Natural killer cell treated with Interleukin-12 subunit alpha and Interleukin-12 subunit beta and Interleukin-15 and Interleukin-18, amount 100 ng/mL, for 72 hours (primary cell): ENCODE measurements at places on chromosomes 2 and 18.

- DNase-seq, result no peak
Measured at GRCh38 chr2:130915595-130916437, 79.1 kb downstream of the ARHGEF4 start.

- no peak for DNase-seq
Measured at GRCh38 chr2:62321380-62322289, 125.7 kb downstream of the B3GNT2 start.

GRCh38 chr2:14902953-14903352 lies 270.4 kb downstream of the LRATD1 start:
- no peak for DNase-seq

DNA sequence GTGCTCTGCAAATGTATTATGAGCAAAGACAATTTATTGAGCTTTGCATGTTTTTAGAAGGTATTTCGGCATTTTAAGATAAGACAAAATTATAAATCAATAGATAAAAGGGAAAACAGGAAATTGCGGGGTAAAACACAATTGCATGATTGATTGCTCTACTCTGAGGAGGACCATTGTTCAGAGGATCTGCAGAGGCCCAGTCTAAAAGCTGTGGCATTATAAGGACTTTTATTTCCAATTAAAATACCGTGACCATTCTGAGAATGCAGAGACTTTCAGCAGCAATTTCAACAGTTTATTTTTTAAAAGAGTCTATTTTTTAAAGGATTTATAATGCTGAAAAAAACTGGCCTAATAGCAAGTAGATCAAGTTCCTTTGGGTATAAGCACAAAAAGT lies 62.0 kb downstream of the TPGS2 start:
- DNase-seq, result no peak

DNA sequence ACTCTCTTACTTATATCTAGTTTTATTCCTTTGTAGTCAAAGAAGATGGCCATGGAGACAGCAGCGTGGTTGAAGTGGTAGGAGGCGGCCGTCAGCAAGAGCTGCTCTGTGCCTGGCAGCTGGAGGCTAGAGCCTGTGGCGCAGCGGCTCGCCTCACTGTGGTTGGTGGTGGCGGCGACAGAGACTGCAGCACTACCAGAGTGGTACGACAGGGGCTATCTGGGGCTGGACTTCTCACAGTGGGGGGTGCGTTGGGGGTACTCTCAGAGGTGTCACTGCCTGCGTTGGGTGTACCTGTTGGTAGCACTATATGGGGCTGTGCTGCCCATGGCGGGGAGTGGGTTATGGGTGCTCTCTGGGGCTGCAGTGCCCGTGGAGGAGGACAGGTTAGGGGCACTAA lies 8.5 kb upstream of the ANKRD62 start:
- no peak for DNase-seq

DNA sequence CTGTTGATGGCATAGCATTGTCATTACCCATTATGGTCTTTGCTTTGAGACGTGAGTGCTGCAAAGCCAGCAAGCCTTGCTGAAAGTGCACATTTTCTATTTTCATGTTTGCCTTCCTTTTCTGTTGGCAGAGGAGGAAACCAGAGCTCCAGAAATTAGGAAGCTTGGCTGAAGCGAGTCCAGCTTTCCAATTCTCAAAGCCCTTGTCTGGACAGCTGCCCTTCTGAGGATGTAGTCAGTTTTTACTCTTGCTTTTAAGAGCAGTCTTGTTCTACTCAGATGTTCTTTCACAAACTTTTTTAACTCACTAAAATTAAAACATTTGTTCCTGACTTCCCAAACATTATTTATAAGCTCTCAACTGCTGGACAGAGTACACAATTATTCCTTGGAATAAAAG lies 93.8 kb downstream of the ICOS start:
- DNase-seq, result no peak

DNA sequence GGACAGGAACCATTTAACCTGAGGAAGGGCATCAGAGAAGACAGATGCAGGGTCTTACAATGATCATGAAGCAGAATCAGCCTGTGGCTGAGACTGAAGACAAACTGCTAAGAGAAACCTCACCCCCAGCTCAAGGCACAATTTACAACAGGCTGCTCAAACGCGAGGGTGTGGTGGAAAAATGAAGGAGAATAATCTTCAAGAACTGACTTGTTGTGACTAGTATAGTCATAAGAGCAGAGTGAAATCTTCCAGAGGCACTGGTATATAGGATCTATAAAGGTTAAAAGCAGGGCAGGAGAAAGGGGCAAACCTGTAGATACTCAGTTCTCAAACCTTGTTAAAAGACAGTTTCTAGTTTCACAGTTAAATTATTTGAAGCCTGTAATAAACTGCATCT lies 1155.8 kb upstream of the TMEFF2 start:
- no peak for DNase-seq

- no peak for DNase-seq
Measured at GRCh38 chr2:223050900-223051504, 988 bp upstream of the KCNE4 start.

DNA sequence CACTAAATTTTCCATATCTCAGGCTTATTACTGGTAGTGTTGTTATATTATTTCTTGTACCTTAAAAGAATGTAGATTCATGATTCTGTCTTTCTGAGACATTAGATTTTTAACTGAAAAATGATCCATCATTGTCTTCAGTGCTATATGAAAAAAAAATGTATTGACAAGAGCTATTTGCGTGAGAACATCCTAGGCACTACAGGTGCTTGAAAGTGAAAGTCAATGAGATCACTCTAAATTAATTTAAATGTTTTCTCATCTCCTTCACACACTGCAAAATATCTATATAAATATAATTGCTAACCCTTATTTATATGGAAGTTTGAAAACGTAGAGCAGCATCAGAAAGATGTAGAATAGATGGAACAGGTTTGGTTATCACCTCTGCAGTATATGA lies 684.6 kb downstream of the TRIB2 start:
- DNase-seq, result no peak

DNA sequence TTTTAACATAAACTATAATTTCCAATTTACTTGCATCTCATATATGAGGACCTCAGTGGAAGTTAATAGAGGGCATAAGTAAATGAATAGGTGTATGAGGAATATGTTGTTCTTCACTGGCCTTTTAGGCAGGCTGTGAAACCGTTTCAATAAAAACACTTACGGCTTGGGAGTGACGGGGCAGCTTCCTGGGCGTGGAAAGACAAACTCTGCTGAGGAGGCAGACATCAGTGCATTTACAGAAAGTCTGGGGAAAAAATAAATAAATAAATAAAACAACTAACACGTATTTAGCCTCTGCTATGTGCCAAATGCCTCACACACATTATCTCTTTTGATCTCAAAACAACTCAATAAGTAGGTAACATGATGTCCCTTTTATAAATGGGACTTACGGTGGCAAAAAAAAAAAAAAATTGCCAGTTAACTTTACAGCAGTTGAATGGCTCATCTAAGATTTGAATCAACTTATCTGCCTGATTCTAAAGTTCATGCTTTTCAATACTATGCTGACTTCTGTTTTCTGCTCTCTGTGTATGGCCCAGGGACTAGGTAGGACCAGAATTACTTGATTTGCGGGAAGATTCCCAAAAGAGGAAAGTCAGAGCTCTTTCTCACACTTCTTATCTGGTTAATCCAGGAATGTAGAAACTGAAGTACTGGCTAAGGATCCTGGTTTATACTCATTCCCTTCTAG lies 77.5 kb upstream of the LRATD1 start:
- no peak for DNase-seq

- DNase-seq, result no peak
Measured at GRCh38 chr2:127769587-127769986, 41.4 kb downstream of the WDR33 start.

- DNase-seq, result no peak
Measured at GRCh38 chr18:63046375-63046774, 273.2 kb downstream of the BCL2 start.

DNA sequence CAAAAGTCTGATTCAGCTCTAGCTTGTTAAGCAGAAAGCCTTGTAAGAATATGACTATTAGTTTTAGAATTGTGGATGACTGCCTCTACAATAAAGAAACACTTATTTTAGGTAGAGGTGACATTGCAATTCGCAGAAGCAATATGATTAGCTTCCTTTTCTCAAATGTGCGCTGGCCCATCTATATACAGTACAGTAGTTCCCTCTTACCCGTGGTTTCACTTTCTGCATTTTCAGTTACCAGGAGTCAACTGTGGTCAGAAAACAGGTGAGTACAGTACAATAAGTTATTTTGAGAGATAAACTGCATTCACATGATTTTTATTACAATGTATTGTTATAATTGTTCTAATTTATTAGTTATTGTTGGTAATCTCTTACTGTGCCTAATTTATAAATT lies 405.1 kb downstream of the GPD2 start:
- DNase-seq, result no peak

DNA sequence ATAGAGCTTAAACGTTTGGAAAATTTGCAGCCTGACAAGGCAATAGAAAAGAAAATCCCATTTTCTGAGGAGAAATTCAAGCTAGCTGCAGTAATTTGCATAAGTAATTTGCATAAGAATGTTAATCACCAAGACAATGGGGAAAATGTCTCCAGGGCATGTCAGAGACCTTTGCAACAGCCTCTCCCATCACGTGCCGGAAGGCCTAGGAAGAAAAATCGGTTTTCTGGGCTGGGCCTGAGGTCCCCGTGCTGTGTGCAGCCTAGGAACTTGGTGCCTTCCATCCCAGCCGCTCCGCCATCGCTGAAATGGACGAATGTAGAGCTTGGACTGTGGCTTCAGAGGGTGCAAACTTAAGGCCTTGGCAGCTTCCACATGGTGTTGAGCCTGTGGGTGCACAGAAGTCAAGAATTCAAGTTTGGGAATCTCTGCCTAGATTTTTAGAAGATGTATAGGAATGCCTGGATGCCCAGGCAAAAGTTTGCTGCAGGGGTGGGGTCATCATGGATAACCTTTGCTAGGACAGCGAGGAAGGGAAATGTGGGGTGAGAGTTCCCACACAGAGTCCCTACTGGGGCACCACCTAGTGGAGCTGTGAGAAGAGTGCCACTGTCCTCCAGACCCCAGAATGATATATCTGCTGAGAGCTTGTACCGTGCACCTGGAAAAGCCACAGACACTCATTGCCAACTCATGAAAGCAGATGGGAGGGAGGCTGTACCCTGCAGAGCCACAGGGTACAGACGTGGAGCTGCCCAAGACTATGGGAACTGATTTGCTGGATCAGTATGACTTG lies 164.6 kb downstream of the GULP1 start:
- DNase-seq, result no peak

- peak; percentile 67 for DNase-seq
Measured at GRCh38 chr2:73917696-73918207, 8.9 kb upstream of the DGUOK start.

DNA sequence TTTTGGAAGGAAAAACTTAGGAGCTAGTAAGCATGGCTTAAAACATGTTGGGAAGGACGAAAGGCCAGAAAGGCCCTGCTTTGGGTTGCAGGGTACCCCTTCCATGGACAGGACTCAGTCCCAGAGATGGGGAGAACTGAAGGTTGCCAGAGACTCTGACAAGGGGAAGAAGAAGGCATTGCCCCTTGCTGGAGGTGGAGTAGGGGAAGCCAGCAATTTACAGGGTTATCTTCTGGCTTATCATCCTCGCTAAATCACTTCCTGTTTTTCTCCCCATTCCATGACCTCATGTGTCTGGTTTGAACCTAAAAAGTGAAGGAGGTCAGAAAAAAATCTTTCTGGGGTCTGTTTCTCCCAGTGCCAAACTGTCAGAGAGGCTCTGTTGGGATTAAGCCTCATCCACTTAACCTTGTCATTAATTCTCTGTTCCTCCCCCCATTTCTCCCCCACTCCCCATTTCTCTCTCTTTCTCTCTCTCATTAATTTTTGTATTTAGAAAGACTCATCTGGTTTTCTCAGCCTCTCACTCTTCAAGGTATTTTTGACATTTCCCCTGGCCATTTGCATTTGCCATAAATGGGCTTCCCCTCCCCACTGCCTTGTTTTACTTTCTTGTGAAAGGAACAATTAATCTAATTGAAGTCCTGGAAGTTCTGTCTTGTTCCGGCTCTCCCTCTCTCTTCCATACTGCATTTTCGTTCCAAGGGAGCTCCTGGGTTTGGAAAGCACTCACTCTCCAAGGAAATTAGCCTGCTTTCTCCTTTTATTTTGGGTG lies 17.4 kb downstream of the NRP2 start:
- DNase-seq, result no peak

DNA sequence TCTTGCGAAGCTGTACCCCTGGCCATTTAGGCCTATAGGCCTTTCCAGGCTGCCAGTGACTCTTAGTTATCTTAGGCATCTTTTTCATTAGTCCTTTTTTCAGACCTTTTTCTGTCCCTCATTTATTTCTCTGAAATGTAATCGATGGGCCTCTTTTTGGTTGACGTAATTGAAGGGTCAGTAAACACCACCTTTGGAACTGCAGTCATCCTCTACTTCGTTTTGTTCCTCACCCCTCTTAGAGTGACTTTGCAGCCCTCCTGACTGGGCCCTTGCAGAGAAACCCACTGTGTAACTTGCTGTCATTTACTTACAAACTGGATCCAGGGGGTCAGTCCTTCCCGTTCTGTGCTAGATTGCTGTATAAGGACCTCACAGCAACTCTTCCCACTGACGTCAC lies 23.2 kb downstream of the CENPO start:
- no peak for DNase-seq

GRCh38 chr18:10074110-10074509 lies 160.3 kb downstream of the VAPA start:
- DNase-seq, result no peak

DNA sequence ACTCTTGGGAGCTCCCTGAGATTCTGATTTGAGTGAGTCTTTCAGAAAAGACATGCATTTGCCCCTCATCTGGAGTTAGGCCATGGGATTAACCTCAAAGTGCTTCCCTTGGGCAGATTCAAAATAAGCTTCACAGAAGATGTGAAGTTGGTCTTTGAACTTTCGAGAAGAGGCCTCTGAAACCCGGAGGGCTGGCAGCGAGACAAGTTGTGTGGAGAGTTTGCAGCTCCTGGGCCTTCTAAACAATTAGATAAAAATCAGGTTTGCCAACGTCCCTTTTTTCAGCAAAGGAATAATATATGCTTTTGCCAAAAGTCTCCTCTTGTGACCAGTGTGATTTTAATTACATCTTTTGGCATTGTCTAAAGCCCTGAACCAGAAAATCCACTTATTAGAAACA lies 489.7 kb downstream of the SOX11 start:
- no peak for DNase-seq

- DNase-seq, result no peak
Measured at GRCh38 chr2:121790276-121790956, 35.0 kb downstream of the TSN start.

- no peak for DNase-seq
Measured at GRCh38 chr2:152278526-152278925, 56.4 kb upstream of the FMNL2 start.

GRCh38 chr2:21642647-21643046 lies 518.9 kb downstream of the TDRD15 start:
- no peak for DNase-seq
